PC-3 (cell line): ENCODE measurements at places on chromosomes 2 and 18. TPM values are rescaled to one million over a fixed set of nuclear protein-coding genes. Genes with fewer than 3 reads are reported as not detected.

- no peak for DNase-seq
These were observed 239.2 kb upstream of the CWC22 start for GRCh38 chr2:180246268-180246667.

TRPM8 gene
- total RNA-seq: not detected in 2 replicates

AAMP gene
- total RNA-seq: 272 and 312 TPM in 2 replicates

DNA sequence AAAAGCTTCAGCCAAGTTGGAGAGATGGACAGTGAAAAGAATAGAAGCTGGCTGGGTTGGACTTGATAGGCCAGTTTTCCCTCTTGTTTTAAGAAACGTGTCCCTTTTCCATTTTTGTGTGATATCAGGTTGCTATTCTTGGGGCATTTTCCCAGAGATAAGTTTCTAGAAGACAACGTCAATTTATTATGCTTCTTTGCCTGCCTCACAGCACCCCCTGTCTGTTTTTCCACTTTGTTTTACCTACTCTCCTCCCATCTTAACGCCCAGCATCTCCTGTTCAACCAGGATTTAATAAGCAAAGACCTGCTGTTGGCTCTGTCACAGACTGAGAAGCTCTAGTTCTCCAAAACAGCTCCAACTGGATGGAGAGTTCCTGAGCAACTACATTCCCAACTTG, 317.8 kb upstream of the ZNF521 start:
- no peak for DNase-seq

- no peak for DNase-seq
These were observed 174.0 kb downstream of the TWIST2 start for GRCh38 chr2:239021651-239022436.

- no peak for DNase-seq
These were observed 283.2 kb downstream of the CYRIA start for GRCh38 chr2:16382451-16382850.

TLX2 gene
- total RNA-seq: 3.1 and 3.4 TPM in 2 replicates

- DNase-seq: peak; percentile 55
These were observed at the start of gene TEKT4 for GRCh38 chr2:94871226-94872087. Gene TEKT4 (plus strand): TSS chr2:94871430. CDS start chr2:94871580, 150 bp downstream.

SCN9A gene
- total RNA-seq: 3.4 and 7.0 TPM in 2 replicates

NEURL3 gene
- total RNA-seq: 0.18 and 0.40 TPM in 2 replicates

- peak; percentile 74 for DNase-seq
These were observed 325.3 kb upstream of the RND3 start for GRCh38 chr2:150812664-150813367.

- DNase-seq: no peak
These were observed 235.0 kb downstream of the CAMKMT start for GRCh38 chr2:44596537-44597320.

DNA sequence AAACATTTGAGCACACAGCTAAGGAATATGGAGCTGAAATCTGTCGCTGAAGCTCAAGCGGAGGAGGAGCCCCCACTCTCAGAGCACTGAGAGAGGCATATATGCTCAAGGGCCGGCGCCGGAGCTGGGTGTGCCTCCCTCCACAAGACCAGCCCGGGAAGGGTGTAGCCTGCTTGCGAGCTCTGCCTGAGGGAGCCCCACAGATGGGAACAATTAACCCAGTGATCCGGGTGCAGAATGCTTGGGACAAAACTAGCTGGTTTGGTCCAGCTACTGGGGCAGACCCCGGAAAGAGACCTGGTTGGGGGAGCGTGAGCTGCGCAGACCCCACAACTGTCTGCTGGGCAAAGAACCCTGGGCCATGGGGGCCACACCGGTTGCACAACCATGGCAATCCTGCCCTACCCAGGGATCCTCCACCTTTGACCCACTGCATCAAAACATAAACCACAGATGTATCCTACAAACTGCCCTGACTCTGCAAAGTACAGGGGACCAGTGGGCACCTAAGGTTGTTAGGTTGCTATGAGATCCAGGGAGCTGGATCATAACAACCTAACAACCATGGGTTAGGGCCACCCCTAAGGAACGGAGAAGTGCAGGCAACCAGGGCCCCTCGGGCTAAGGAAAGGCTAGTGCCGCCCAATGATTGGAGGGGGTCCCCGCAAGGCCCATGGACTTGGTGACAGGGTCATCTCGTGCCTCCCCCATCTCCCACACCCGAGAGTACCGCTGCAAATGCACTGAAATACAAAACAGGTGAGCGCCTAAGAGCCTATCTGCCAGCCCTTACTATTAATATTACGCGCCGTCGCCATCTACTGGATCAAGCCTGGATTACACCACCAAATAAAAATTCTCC, 53.4 kb upstream of the SCN1A start:
- peak; percentile 93 for DNase-seq

DNA sequence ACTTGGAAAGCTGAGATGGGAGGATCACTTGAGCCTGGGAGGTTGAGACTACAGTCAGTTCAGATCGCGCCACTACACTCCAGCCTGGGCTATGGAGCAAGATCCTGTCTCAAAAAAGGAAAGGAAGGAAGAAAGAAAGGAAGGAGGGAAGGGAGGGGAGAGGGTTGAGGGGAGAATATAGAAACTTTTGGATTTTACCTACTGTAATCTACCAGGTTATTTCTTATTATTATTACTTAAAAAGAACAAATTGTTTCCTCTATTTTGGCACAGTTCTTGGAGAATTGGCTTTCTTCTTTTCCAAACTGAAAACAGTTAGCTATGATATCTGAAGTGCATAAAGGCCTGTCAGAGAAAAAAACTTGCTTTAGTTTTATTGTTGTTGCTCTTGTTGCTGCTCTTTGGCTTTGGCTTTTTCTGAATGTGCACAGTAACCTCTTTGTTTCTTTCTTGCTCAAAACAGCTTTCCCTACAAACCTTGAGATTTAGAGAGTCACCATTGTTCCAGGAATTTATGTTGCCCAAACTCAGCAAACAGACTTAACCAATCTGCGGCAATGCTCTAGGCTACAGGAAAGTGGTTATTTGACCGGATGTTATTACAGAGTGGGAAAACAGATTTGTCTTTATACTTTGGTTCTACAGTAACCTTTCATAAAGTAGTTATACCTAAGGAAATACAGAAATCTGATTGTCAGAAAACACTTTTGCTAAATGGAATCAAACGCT, 214.9 kb downstream of the XIRP2 start:
- peak; percentile 15 for DNase-seq

GRCh38 chr2:52079602-52080001, 1047.7 kb upstream of the NRXN1 start:
- DNase-seq: no peak

DNA sequence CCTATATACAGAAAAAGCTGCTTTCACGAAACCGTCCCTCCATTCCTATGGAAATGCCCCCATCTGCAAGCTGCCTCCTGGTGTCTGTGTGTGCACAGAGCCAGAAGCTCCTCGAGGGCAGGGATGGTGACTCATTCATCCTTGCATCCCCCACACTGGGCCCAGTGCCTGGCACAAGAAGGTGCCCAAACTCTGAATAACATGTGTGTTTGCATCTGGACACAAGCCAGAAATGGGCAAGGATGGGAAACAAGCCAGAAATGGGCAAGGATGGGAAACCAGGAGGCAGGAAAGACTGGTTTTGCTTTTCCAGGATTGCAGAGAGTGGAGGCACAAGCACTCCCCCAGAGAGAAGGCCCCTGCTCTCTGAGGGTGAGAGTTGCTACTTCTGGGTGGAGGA, 313.9 kb downstream of the CELF4 start:
- DNase-seq: peak; percentile 49

GRCh38 chr2:119914266-119914665, 98.6 kb upstream of the EPB41L5 start:
- peak; percentile 2 for DNase-seq

GRCh38 chr2:199279146-199279545, 178.6 kb downstream of the SATB2 start:
- DNase-seq: no peak

DNA sequence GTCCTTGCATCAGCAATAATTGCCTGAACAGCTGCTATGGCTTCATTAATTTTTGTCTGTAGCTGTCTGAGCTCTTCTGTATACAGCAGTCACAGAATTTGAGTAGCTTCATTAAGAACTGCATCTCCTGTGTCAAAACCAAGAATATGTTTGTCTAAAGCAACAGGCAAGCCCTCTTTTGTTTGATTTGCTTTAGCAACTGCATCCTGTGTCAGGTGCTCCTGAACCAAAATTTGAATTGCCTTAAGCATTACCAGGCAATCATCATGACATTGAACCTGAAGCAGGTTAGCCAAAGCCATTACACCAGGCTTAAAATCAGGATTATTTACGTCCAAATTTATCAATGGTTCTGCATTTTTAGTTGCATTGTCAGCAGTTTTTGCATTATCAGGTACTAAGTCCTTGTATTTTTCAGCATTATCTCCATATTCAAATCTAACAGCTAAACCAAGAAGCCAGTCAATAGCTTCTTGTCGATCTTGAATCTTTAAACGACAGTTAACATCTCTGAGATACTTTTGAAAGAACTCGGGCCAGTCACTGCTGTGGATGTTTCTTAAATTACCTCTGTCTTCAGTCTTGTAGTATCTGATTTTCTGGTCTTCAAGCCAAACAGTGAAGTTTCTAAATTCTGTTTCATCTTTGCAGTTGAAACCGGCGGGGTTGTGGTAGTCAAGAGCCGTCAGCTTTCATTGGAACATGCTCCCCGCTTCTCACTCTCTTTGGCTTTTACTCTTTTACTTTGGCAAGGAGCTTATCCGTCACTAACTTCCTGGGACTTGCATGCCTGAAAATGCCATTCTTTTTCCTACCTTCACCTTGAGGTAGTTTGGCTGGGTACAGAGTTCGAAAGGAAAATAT, 42.2 kb downstream of the MERTK start:
- DNase-seq: no peak

UGT1A10 gene
- total RNA-seq: 0.46 TPM in 1 of 2 replicates, not detected in the other

- DNase-seq: no peak
These were observed 92.3 kb downstream of the KCNH7 start for GRCh38 chr2:162746310-162746709.

ROCK2 gene
- total RNA-seq: 35.3 and 40.7 TPM in 2 replicates

LRATD1 gene
- total RNA-seq: 35.4 and 41.3 TPM in 2 replicates
